ENCODE measurements at places on chromosomes 7 and 10.

- no peak for DNase-seq
Observed at GRCh38 chr7:1024331-1024841, 20.0 kb upstream of the GPR146 start.

GRCh38 chr10:78039743-78040142 is 6.1 kb downstream of the RPS24 start:
- DNase-seq: no peak

DNA sequence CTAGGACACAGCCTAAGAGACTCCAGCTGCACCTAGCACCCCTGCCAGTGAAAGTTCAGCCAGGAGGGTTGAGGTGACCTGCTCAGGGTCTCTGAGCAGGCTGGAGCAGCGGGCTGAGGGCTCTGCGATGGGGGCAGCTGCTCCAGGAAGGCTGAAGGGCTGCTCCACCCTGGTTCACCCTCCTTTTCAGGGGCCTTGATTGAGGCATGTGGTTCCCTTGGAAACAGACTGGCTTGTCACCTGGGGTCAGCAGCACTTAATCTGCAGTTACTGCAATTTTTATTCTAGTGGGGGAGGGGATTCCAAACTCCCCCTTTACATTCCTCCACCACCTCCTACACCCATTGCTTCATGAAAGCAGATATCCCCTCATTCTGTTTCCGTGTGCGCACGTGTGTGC is 85.3 kb upstream of the UNC5B start:
- peak; percentile 35 for DNase-seq

GRCh38 chr10:45061982-45062381 is 61.3 kb downstream of the ZNF22 start:
- DNase-seq: no peak

DNA sequence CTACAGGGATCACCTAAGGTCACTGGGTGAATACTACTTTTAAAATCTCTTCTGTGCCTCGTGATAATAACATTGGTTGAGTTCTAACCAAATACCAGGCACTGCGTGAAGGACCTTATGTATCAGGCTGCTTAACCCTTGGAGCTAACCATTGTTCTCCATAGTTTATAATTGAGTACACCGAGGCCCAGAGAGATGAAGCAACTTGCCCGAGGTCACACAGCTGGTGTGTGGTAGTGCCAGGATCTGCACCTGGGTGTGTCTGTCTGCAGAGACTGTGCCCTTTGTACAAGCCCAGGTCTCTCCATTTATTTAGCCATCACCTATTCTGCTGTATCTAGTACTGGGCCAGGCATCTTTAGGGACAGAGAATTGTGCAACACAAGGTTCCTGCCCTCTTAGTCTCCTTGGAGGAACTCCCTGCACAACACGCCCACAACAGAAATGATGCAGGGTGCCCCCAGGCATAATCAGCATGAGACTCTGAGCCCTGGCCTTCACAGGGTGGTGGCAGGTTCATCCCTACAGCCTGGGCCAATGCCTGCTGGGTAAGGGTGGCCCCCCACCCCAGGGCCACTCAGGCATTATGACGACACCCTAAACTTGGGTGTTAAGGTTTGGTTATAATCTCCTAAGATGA is 31.5 kb downstream of the UNC5B start:
- DNase-seq: no peak

- no peak for DNase-seq
Observed at GRCh38 chr7:112707655-112708054, 82.5 kb downstream of the TMEM168 start.

Data from islet precursor cell (in vitro differentiated cells).